ENCODE measurements at places on chromosomes 1 and 21. TPM values are rescaled to one million over a fixed set of nuclear protein-coding genes. Genes with fewer than 3 reads are reported as not detected.

Gene HAO2
- total RNA-seq: not detected

Gene CRP
- not detected for total RNA-seq

Gene PCNX2
- total RNA-seq: 11.3 TPM

Gene SPOCD1
- 21.6 TPM for total RNA-seq

Gene KRTAP11-1
- total RNA-seq: not detected

Gene ACKR1
- total RNA-seq: 30.4 TPM

Gene UBQLN4
- total RNA-seq: 32.5 TPM

Gene SPATA45
- total RNA-seq: not detected

Gene CCDC27
- not detected for total RNA-seq

Gene OLIG1
- total RNA-seq: 0.59 TPM

Gene GPA33
- total RNA-seq: 3.6 TPM

Gene AGRN
- total RNA-seq: 114 TPM

Gene LCE3D
- total RNA-seq: not detected

Gene NR1I3
- not detected for total RNA-seq

Gene LIN28A
- total RNA-seq: not detected

Gene MFAP2
- 11.9 TPM for total RNA-seq

Gene STIL
- 1.6 TPM for total RNA-seq
